ENCODE measurements at places on chromosomes 6 and 20.
A peak's percentile ranks its signal among the peaks of the same experiment; 100 is the strongest.

- DNase-seq = no peak
Measured at GRCh38 chr6:53466257-53466656, 78.6 kb downstream of the GCLC start.

- no peak for DNase-seq
Measured at GRCh38 chr20:24111858-24112257, 123.3 kb upstream of the GGTLC1 start.

DNA sequence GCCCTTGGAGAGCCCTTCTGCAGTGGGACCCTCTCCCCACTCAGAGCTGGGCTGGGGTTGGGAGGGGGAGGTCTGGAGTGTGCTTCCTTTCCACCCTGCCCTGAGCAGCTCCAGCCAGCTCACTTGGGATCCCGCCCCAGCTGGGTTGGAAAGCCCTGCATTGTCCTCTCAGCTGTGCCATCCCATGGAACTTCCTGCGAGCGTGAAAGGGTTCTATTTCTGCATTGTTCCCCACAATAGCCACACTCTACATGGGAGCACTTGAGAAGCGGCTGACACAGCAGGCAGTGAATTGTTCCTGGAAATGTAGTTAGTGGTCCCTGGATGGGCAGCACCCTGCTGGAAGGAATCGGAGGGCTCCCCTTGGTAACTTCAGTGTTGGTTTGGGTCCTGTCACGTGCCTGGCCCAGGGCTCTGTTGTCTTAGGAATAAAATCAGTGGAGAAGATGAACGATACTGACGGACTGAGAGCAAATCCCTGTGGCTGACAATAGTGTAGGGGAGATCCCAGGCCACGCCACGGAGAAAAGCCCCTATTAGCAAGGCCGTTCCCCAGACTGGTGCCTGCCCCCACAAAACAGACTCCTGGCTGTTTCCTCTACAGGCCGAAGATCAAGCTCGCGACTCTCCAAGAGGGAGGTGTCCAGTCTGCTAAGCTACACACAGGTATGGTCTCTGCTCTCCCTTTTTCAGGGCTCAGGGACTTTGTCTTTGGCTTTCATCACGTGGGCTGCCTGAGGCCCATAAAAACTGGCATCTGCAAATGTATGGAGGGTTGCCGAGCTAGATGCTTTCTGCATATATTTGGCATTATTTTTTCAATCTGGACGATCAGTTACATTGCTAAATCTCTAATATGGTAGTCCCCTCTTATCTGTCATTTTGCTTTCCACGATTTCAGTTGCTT, 18.8 kb downstream of the DNMT3B start:
- no peak for DNase-seq

DNA sequence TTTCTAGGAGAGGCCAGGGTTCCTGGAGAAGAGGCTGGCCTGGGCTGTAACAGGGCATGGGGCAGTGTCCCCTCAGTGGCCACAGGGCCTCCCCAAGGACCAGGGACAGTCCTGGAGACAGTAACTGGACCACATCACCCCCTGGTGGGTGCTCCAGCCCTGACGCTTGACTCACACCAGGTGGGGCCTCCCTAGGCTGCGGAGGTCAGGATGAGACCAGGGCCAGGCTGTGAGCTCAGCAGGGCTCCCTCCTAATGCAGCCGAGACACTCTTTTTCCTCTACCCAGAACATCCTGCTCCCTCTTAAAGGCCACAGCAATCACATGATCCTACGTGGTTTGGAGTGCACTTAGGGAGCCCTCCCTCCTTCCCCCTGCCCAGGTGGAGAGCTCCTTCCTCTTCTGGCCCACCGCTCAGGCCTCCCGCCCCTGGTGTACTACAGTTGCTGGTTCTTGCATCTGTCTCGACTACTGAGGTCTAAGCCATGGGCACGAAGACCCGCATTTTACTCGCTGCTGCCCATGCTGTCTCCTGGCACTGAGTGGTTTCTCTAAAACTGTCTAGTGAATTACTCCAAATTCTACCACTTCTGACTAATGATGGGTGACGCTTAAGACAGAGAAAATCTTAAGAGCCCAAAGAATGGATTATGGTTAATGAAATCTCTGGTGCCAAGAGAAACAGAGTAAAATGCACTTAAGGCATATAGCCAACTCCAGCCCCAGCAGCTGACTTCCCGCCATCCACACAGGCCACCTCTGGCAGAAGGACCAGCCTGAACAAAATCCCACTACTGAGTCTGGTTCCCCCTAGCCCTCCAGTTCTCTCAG, 166.1 kb upstream of the CST7 start:
- no peak for DNase-seq

DNA sequence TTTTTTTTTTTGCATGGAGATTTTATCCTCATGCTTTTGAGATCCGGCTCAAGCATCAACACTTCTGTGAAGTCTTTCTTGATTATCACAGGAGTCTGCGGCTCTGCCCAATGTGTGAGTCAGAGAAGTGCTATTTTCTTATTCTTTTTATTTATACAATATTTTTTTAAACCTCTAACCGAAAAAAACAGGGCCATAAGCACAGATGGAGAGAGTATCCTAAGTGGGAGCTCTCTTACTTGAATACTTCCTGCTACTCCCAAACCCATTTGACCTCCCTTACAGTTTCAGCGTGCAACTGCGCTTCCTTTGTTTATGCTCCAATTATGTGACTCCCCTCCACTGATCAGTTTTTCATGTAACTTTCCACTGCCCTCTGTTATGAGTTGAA, 8.7 kb upstream of the ATXN1 start:
- DNase-seq = no peak

GRCh38 chr6:104639668-104640067, 220.1 kb downstream of the HACE1 start:
- no peak for DNase-seq

DNA sequence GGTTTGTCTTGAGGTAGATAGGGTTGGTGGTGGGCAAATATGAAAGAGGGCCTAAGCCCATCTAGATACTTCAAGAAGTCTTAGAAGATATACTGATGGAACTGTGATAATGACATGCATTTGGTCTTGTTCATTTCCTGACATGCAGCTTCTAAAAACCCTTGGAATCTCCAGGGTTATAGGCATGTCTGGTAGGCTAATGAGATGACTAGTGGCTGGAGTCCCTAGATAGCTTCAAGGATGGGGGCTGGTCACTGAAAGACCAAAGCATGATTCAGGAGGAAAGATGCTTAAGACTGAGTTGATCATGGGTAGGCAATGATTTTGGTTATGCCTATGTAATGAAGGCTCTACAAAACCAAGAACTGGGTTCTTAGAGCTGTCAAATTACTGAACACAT, 217.9 kb upstream of the MOCS1 start:
- DNase-seq = no peak

DNA sequence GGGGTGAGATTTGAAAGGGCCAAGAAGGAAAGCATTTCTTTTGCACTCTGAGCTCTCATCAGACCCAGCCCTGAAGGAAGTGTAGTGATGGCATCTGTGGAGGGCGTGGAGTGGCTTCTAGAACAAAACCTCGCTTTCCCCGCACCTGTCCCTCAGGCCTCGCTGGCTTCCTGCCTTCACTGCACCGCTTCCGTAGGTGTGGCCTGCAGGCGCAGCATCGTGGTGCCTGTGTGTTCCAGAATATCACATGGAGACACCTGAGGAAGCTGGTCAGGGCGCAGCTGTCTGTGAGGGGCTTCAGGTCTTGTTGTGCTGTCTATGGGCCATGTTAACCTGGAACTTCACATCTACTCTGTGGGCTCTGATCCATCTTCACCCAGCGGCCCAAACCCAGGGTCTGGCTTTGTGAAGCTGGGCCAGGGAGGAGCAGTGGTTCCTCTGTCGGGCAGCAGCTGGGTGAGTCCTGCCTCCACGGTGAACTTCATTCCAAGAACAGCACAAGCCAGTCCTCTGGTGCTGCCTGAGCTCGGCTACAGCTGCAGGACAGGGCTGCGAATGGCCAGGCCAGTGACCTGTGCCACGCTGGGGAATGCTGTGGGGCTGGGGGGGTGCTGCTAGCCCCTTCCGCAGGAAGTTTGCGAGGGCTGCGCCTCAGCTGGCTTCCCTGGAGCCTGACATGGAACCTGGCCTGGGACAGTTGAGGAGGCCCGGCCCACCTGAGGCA, 40.9 kb downstream of the DSTN start:
- DNase-seq = no peak

- no peak for DNase-seq
Measured at GRCh38 chr6:167970230-167970629, 27.2 kb upstream of the KIF25 start.

DNA sequence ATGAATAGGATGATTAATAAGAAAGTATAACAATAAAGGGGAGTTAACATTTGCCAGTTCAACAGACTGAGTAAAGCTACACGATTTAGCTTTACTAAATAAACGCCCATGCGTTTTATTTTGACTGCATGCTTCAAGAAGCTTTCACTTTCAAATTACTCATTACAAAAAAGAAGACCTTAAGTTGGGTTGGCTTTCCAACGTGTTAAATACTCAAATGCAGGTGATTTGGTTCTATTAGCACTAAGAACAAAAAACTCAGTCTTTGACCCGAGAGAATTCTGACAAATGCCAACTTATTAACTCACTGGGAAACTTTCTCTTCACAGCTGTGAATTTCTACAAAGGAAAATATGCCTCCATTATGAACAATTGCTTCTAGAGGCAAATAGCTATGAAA, 24.8 kb downstream of the RNF146 start:
- no peak for DNase-seq

DNA sequence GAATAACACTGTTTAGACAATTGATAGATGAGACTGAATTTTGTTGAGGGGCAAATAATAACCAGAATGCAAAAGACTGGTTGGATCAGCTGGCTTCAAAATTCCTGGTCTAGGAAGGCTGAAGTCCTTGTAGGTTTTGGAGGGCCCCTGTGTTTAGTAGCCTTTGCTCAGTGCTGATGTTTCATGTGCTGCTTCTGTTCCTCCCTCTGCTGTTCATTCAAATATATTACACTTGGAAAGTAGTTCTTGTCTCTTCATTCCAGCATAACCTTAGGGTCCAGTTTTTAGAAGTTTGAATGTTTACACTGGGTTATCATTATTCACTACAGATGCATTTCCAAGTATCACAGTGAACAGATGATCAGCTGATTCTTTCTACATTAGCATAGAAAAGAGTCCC, 72.5 kb downstream of the FLRT3 start:
- no peak for DNase-seq

DNA sequence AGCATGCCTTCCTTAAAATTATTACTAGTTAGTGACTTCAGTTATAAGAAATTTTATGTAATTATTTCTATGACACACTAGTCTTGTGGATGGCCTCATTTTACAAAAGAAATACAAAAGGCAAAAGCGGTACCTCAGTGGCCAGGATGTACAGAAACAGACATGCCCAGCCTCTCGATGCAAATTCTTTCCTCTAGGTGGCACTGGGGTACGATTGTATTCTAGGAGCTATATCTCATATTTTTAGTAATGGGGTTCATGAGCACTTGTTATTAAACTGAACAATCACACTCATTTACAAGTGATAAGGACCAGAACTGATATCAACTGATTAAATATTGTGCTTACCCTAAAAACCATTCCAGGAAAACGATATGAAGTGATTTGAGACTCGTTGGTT, 59.8 kb downstream of the SOD2 start:
- DNase-seq = no peak

DNA sequence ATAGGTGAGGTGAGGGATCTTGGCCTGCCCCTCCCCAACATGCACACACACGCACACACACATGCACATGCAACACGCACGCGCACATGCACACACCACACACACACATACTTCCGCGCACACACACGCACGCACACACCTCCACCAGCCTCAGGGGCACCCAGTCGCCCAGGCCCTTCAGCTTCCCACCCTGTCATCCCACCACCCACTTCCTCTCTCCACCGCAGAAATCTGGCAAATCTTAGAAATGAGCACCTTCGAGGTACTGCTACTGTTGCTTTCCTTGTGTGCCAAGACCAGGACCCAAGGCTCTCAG, 1.2 kb downstream of the SPDEF start:
- DNase-seq = no peak

DNA sequence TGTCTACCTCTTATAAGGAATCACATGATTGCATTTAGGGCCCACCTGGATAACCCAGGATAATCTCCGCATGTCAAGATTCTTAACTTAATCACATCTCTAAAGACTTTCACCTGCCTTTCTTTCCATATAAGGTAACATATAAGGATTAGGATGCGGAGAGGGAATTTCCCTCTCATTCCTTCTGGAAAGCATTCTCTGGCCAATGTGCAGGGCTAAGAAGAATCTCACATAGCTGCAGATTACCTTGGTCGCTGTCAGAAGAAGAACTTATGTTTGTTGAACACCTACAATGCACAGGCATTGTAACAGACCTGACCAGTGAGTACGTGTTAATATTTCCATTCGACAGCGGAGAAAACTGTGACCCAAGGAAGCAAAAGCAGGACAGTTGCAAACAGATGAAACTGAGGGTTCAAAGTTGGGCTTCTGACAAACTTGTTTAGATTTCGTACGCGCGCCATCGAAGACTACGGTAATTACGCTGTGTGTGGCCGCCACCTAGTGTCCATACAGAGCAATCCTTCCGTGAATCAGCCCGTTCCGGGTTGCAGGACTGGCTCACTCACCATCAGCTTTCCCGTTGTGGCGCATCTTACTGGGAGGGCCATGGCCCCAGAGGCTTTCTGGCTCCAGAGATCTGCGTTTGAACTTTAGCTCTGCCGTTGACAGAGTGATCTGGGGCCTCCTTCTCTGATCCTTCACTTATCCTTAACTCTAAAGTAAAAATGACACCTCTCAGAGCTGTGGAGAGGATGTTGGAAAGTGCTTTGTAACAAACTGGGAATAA, 9.5 kb downstream of the C20orf202 start:
- DNase-seq = peak; percentile 68

GRCh38 chr20:61644378-61645076, 392.5 kb downstream of the CDH4 start:
- peak; percentile 58 for DNase-seq

GRCh38 chr6:101607111-101607690, 213.7 kb downstream of the GRIK2 start:
- no peak for DNase-seq
